ENCODE measurements at places on chromosomes 12 and 14. TPM values are rescaled to one million over a fixed set of nuclear protein-coding genes. Genes with fewer than 3 reads are reported as not detected.

Gene NXPH4
- 2.4 TPM for total RNA-seq

Gene SALL2
- 4.4 TPM for total RNA-seq

Gene DAO
- total RNA-seq, result not detected

Gene DPF3
- 4.1 TPM for total RNA-seq

Gene KLHL33
- total RNA-seq, result 3.6 TPM

Gene TMEM179
- total RNA-seq, result not detected

Gene LHX5
- not detected for total RNA-seq

DNA sequence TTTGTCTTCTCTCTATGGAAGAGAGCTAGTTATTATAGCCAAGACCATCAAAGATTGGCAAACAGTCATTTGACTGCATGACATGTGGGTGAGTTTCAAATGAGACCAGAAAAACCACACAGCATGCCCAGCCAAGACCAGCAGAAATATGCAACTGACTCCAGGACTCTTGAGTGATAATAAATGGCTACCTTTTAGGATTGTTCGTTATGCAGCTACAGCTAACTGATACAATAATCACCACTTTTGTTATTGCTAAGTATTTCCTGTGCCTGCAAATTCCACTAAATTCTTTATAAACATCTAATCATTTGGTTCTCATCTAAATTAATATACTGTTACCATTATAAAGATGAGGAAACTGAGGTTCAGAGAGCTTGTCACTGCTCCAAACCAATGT is 528.4 kb upstream of the TBX3 start:
- H3K4me1 ChIP-seq, result no peaks in the 10 kb centered on the region
- no peak for DNase-seq
- H3K36me3 ChIP-seq, result no peaks in the 10 kb centered on the region
- H3K27ac ChIP-seq, result no peak overlapping the region

- H3K27ac ChIP-seq, result no peak overlapping the region
- no peaks in the 10 kb centered on the region for H3K36me3 ChIP-seq
- peaks cover 3% of the 10 kb centered on the region for H3K27me3 ChIP-seq
- no peak for DNase-seq
Measured at GRCh38 chr12:32551058-32551457, 128.0 kb upstream of the DNM1L start.

DNA sequence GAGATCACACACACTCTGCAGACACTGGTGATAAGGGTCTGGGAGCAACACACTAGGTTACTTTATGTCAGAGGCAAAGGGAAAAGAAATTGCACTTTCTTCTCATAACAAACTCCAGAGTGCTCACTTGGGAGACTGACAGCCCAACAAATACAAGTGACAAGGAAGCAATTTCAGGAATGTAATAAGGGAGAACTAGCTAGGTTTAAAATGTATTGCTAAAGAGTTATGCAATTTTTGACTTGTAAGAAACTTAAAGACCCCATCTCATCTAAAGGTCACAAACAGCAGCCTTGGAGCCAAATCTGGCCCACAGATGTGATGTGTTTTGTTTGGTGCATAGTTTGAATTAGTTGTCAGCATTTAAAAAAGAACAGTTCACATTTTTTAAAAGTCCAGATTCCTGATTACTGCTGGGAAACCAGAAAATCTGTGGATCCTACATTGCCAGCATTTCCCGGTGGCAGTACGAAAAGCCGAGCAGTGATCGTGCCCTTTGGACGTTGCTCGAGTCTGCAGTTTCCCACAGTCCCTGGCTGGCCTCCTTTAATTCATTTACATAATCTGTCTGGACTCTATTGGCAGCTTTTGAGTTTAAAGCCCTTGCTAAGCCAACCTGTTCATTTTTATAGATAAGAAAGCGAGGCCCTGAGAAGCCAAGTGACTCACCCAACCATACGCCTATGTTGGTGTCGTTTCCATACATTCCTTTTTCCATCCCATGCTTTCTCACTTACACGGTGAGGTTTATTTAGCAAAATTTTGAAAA is 42.0 kb upstream of the ETV6 start:
- H3K36me3 ChIP-seq, result no peaks in the 10 kb centered on the region
- no peak for DNase-seq
- H3K27ac ChIP-seq, result no peak overlapping the region
- H3K4me3 ChIP-seq, result no peak overlapping the region
- H3K4me1 ChIP-seq, result no peaks in the 10 kb centered on the region
- H3K27me3 ChIP-seq, result peaks cover 9% of the 10 kb centered on the region

DNA sequence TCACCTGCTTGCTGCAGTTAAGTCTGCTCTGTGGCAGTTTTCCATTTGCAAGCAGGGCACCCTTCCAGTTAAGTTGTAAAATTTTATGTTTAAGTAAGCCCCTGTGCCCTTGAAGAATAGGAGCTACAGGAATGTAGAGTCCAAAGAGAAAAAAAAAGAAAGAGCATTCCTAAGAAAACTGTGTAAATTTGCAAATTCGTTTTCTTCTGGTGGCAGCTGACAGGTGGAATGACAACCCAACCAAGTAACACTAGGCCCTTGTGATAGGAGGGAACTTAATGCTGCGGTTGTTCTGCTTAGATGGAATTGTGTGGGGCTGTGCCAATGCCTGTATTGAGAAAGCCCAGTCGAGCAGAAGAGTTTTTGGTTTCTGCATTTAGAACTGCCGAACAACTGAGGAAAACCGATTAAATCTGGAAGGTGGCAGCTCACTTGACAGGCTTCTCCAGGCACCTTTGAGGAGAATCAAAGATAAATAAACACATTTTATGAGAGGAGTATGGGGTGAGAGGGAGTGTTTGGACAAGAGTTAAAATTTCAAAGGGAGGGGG is 280.0 kb downstream of the RAD51B start:
- H3K36me3 ChIP-seq, result peaks cover 34% of the 10 kb centered on the region
- DNase-seq, result no peak
- no peak overlapping the region for H3K4me3 ChIP-seq
- no peaks in the 10 kb centered on the region for H3K27me3 ChIP-seq
- no peak overlapping the region for H3K27ac ChIP-seq

DNA sequence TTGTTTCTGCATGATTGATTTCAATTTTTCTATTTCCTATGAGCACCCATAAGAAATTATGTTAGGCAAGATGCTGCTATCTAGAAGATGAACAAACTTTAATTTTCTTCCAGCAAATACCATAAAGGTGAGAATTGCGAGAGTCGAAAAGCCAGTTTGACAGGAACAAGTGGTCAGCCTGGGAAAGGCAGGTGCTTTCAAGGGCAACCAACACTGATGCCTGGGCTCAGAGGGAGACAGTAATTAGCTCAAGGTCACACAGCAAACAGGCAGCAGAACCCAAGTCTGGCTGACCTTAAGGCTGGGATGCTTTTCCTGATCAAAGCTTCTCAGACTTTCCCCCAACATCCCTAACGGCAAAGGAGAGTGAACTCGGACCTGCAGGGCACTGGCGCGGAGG is 6.8 kb upstream of the OTUB2 start:
- peaks cover 29% of the 10 kb centered on the region for H3K4me1 ChIP-seq
- no peak overlapping the region for H3K4me3 ChIP-seq
- H3K36me3 ChIP-seq, result no peaks in the 10 kb centered on the region
- peaks cover 39% of the 10 kb centered on the region for H3K27me3 ChIP-seq
- no peak for DNase-seq

DNA sequence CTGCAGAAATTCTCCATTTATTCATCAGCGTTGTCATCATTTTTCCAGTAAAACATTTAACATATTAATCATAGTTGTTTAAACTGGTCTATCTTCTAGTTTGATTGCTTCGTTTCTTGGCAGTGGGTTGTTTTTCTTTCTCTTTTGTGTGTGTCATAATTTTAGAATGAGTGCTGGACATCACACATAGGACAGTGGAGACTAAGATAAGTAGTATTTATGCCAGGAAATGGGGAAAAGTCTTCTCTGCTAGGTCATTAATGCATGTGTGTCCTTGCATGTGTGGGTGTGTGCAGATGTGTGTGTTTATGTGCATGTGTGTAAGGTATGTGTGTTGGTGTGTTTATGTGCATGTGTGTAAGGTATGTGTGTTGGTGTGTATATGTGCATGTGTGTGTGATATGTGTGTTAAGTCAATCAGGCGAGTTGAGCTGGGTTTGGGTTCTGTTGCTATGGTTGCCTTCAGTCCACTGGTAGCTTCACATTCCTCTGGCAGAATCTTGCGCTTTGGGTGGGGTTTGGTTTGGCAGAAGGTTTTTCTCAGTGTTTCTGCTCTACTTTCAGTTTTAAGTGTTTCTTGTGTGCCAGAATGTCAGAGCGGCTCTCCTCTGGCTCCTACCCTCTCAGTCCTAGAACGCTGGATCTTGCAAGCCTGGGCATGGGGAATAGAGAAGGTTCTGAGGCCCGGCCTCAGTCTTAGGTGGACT is 7.8 kb upstream of the ADGRD1 start:
- H3K4me1 ChIP-seq, result no peaks in the 10 kb centered on the region
- no peak for DNase-seq
- H3K4me3 ChIP-seq, result no peak overlapping the region
- no peak overlapping the region for H3K27ac ChIP-seq
- peaks cover 4% of the 10 kb centered on the region for H3K27me3 ChIP-seq
- H3K36me3 ChIP-seq, result no peaks in the 10 kb centered on the region

- no peaks in the 10 kb centered on the region for H3K4me1 ChIP-seq
- DNase-seq, result no peak
- no peaks in the 10 kb centered on the region for H3K27me3 ChIP-seq
- no peak overlapping the region for H3K27ac ChIP-seq
Measured at GRCh38 chr14:98607341-98607910, 664.6 kb downstream of the BCL11B start.

DNA sequence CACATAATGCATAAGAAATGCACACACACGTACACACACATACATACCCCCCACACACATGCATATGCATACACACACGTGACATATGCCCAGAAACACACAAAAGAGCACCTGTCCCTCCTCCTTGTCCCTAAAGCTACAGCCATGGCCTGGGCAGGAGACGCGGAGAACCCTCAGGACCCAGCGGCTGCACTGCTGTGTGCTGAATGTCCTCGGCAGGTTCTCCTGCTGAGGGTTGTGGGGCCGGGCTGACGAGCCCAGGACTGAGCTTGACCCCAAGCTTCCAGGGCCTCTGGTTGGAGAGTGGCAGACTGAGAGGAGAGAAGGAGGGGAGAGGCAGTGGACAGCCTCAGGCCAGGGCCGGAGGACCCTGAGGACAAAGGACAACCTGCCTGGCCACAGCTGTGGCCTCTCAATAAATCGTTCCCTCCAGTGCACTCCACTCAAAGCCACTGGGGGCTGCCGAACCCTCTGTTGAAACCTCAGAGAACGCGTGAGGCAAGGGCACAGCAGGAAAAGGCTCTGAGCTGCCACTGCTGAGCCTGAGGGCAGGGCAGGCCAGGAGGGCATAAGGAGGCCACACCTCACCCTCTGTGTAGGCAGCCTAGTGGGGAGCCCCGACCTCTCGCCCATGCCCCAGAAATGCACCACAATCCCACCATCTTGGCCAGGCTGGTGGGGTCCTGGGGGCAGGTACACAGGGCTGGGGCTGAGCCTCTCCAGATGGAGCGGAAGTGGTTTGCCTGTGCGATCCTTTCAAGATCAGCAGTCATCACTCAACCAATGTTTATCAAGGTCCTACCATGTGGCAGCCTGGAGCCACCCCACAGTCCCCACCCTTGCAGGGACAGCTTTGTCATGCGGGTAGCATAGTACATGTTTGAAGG is 3.1 kb downstream of the CACNA2D4 start:
- peak overlapping the region; percentile 94 for H3K27ac ChIP-seq
- H3K27me3 ChIP-seq, result peaks cover 11% of the 10 kb centered on the region
- peaks cover 2% of the 10 kb centered on the region for H3K36me3 ChIP-seq
- H3K4me3 ChIP-seq, result peak overlapping the region; percentile 82
- H3K4me1 ChIP-seq, result peaks cover 16% of the 10 kb centered on the region

DNA sequence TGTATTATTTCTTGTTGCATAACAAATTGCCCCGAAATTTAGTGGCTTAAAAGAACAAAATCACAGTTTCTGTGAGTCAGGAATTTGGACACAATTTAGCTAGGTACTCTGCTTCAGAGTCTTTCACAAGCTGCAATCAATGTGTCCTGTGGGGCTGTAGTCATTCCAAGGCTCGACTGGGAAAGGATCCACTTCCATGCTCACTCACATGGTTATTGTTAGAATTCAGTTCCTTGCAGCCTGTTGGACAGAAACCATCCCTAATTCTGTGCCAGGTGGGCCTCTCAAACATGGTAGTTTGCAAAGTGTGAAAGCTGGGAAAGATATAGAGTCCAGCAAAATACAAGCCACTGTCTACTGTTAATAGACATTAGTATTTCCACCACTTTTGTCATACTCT is 59.7 kb upstream of the ARID2 start:
- peak overlapping the region; percentile 75 for H3K27ac ChIP-seq
- H3K4me1 ChIP-seq, result peaks cover 39% of the 10 kb centered on the region
- H3K4me3 ChIP-seq, result peak overlapping the region; percentile 50
- H3K27me3 ChIP-seq, result no peaks in the 10 kb centered on the region

- H3K27ac ChIP-seq, result no peak overlapping the region
- H3K4me3 ChIP-seq, result no peak overlapping the region
- H3K27me3 ChIP-seq, result no peaks in the 10 kb centered on the region
- no peaks in the 10 kb centered on the region for H3K4me1 ChIP-seq
Measured at GRCh38 chr12:41344776-41345470, 156.8 kb downstream of the PDZRN4 start.

GRCh38 chr14:88044776-88045446 is 40.0 kb downstream of the GPR65 start:
- no peak for DNase-seq
- no peak overlapping the region for H3K27ac ChIP-seq
- no peak overlapping the region for H3K4me3 ChIP-seq
- H3K27me3 ChIP-seq, result no peaks in the 10 kb centered on the region
- peaks cover 5% of the 10 kb centered on the region for H3K4me1 ChIP-seq
- H3K36me3 ChIP-seq, result peaks cover 16% of the 10 kb centered on the region

DNA sequence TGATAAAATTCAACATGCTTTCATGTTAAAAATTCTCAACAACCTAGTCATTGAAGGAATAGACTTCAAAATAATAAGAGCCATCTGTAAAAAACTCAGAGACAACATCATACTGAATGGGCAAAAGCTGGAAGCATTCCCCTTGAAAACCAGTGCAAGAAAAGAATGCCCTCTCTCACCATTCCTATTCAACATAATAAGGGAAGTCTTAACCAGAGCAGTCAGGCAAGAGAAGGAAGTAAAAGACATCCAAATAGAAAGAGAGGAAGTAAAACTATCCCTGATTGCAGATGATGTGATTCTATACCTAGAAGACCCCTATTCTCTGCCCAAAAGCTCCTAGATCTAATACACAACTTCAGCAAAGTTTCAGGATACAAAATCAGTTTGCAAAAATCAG is 52.9 kb downstream of the APOBEC1 start:
- H3K27me3 ChIP-seq, result peaks cover 26% of the 10 kb centered on the region
- DNase-seq, result no peak
- H3K4me1 ChIP-seq, result peaks cover 16% of the 10 kb centered on the region

DNA sequence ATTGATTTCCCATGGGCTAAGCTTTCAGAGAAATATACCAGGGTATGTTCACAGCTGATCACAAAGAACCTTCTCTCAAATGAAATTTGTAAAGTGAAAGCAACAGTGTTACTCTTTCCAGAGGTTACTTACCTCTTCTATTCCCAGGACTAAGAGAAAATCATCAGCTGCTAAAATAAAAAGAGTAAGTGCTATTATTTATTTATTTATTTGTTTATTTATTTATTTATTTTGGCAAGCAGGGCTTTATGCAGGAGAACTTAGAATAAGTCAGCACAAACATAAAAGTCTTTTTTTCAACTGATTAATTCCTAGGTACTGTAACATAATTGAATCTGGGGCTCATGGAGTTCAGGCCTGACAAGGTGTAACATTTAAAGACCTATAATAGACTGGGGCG is 93.9 kb upstream of the SYT10 start:
- H3K36me3 ChIP-seq, result no peaks in the 10 kb centered on the region
- H3K4me3 ChIP-seq, result no peak overlapping the region
- no peaks in the 10 kb centered on the region for H3K27me3 ChIP-seq
- DNase-seq, result no peak
- H3K27ac ChIP-seq, result no peak overlapping the region
- no peaks in the 10 kb centered on the region for H3K4me1 ChIP-seq

- H3K4me1 ChIP-seq, result peaks cover 34% of the 10 kb centered on the region
- peaks cover 26% of the 10 kb centered on the region for H3K27me3 ChIP-seq
- no peak for DNase-seq
- H3K36me3 ChIP-seq, result no peaks in the 10 kb centered on the region
- H3K4me3 ChIP-seq, result peak overlapping the region; percentile 52
Measured at GRCh38 chr14:94021416-94022157, 4.6 kb upstream of the OTUB2 start.
